ENCODE measurements at places on chromosomes 2 and 18.
A peak's percentile ranks its signal among the peaks of the same experiment; 100 is the strongest.

DNA sequence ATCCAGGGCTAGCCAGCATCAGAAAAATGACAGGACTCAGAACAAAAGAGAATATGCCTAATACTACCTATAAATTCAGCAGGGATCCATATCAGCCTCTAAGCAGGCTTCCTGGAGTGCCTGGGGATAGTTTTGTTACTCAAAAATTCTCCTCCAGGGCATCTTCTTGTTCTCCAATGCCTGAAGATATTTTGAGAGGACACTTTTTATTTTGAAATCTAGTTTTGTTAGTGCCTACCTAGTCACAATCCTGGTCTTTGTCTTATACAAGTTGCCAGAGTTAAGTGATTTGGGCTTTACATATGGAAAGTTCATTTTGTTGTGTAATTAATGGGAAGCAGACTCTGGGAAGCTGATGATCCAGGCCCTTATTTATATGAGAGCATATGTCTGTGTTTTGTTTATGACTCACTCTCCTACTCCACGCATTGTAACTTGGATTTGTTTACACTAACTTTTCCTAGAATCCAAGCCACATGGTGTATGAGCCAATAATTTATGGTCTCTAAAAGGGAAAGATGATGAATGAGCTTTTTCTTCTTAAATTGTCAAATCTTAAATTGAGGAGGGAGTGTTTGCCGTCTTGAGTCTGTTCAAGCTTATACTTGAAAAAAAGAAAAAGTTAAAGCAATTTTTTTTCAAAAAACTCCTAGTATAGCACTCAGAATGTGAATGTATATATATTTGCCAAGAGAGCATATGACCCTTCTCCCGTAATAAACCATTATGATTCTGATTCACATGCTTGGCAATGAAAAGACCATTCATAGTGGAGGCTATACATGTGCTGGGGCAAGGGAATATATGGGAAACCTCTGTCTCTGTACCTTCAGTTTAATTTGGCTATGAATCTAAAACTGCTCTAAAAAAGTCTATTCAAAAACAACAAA is 370.3 kb downstream of the SETBP1 start:
- DNase-seq = no peak

DNA sequence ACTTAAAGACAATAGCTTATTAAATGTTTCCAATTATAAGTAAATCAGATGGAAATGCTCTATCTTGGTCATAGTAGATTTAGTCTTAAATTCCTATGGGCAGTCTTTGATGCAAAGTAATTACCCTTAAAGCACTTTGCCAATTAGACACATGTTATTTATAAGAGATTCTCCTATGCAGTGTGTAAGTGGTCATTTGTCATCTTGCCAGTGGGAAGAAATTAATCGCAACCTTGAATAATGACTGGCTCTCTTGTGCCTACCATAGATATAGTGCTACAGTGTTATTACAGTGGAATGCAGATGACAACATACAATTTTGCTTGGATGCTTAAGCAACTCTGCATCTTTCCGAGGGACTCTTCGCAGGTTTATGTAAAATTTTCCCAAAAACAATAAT is 311.0 kb upstream of the THUMPD2 start:
- DNase-seq = no peak

GRCh38 chr2:99708231-99708630 is 218.4 kb upstream of the REV1 start:
- DNase-seq = no peak

DNA sequence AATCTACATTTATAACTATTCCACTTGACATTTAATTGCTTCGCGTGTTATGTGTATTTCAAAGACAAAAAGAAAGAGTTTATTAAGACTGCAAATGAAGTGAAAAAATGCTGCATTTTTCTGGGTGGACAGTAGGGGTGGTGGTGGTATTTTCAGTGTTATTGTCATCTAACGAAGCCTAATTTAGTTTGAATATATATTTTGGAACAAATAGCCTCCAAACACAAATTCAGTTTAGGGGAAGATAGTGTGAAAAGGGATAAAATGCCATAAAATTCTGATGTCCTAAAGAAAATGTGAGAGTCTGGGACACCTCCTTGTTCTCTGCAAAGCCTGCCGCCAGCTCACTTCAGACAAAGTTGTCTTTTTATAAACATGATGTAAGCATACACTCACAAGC is 425.1 kb downstream of the NRXN1 start:
- no peak for DNase-seq

- DNase-seq = no peak
Measured at GRCh38 chr18:24027156-24027827, 12.7 kb downstream of the TTC39C start.

GRCh38 chr18:8786483-8787370 is 81.4 kb downstream of the MTCL1 start:
- DNase-seq = peak; percentile 29

DNA sequence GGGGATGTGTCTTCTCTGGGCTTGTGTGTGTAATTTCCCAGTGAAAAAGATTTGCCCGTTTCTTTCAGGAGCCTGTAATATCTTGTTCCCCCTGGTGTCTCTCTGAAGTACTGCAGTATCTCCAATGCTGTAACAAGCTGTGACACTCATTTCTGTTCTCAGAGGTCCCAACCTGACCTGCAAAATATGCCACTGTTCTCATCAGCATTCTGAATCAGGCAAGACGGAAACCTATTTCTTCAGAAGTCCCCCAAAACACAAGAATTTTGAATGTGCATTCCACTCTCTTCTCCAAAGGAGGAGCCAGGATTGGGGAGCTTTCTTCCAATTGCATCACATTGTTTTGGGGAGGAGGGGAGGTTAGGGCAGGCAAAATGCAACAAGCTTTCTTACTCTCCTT is 77.0 kb upstream of the CNGA3 start:
- DNase-seq = no peak

Measured in activated naive CD4-positive, alpha-beta T cell treated with anti-CD3 and anti-CD28 coated beads, Interleukin-2, amount 10 ng/mL, durations not matched to agents 7 days and 5 days (primary cell).